ENCODE measurements at places on chromosomes 16 and 17.

- no peak for DNase-seq
These were observed 49.3 kb downstream of the NSRP1 start for GRCh38 chr17:30165960-30166359.

- no peak for DNase-seq
These were observed 11.4 kb upstream of the ITGA3 start for GRCh38 chr17:50044483-50044882.

DNA sequence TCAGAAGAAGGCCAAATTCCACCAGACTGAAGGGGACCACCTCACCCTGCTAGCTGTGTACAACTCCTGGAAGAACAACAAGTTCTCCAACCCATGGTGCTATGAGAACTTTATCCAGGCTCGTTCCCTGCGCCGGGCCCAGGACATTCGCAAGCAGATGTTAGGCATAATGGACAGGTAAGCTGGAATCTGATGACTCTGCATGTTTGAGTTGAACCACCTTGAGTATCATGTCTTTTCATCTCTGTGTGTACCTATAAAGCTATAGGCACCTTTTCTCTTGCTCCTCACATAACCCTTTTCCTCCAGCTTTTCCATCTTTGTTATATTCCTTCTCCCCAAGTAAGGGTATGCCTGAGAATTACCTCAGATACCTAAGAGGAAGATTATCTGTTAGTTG, 24.8 kb downstream of the ETV4 start:
- DNase-seq, result no peak

DNA sequence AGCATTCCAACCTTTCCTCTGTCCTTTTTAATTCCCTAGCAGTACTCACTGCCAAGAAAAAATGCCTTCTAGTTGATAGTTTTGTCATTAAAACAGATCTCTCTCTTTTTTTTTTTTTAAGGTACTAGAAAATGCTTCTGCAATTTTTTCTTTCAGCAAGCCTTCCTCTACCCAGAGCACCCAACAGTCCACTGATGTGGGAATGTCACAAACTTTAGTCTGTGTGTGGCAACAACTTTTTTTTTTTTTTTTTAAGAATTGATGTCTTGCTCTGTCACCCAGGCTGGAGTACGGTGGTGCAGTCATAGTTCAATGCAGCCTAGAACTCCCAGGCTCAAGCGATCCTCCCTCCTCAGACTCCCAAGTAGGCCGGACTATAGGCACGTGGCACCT, 34.7 kb downstream of the CDRT15 start:
- DNase-seq, result no peak

DNA sequence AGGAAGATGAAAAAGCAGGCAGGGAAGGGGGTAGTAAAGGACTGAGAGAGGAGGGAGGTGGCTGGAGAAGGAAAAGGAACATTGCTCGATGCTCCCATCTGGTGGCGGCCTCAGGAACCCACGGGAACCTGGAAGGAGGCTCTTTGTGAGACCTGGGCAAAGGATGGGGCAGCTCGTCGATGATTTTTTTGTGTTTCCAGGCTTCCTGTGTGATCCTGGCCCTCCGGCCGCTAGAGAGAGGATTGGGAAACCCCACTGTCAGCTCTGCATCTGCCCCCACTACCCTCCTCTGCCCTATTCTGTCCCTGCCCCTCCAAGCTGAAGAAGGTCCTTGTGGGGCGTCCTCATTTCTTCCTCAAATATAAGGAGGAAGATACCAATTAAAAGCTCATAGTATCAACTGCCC, 6.6 kb downstream of the WFIKKN2 start:
- DNase-seq, result peak; percentile 45

DNA sequence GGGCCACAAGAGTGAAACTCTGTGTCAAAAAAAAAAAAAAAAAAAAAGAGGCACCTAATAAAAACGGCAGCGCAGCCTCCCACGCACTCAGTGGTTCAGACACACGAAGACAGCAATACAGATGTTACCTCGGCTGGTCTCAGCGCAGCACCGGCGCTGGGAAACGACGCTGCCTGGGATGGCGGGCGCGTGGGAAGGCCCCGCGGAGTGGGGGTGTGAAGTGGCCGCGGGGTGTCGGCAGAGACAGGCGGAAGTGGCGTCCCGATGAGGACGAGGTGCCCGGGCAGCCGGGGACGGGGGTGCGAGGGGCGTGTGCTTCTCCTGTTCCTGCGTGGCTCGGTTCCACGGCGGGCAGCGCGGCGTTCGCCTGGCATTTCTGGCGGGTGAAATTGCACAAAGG, 179.4 kb downstream of the BANP start:
- no peak for DNase-seq

GRCh38 chr17:78384479-78385175, 6.2 kb downstream of the PGS1 start:
- DNase-seq, result no peak

DNA sequence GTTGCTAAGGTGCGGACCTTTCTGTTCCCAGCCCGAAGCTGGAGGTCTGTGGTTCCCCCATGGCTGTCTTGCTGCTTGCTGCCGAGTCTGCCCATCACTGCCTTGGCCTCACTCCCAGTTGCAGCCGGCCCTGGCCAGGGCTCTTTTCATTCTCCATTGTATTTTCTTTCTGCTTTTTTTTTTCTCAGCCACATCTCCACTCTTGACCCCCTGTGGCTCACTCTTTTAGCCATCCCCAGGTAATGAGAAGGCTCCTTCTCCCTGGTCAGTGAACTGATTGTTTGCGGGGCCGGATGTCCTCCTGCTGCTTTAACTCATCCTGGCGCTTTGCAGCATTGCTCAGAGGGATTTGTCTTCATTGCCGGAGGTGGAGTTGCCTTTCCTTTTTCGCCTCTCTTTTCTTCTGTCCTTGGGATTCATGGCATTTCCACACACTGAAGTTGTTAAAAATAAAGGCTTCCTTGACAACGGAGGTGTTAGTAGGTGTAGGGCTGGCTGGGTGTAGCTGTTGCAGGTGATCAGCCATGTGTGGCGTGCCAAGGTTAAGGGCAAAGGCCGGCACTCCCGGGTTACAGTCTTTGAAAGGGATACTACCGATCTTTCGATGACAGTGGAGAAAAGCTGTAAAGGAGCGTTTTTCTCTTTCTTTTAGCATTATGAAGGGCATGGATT, 34.1 kb downstream of the MAP2K6 start:
- DNase-seq, result no peak

- DNase-seq, result no peak
These were observed 21.4 kb upstream of the MAP3K14 start for GRCh38 chr17:45338023-45338781.

GRCh38 chr17:38534498-38534885, 71.3 kb downstream of the SRCIN1 start:
- no peak for DNase-seq

DNA sequence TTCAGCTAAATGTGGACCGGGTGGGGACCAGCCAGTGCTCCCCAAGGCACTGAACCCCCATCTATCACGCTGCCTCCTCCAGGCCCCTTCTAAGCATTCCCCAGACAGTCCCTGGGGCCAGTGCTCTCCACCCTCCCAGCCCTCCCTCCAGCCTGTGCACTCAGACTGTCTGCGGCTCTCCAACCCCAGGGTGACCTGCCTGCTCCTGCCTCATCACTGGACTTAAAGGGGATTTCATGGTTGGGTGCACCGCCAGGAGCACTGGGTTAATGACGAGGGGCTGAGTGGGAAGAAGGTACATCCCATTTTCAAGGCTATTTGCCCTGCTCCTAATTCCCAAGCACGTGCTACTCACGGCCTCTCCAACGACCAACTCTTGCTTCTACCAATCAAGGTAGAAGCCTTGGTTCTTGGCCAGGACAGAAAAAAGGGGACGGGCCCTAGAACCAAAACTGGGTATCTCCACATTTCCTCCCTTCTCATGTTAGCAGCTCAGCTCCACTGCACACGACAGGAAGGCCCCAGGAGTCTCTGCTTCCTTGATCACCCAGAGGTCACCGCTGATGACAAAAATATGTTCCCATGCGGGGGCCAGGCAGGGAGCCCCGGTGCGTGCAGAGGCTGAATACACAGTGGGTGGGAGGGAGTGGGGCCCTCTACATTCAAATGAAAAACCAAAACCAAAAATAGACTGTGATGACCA, 3.5 kb upstream of the ABR start:
- DNase-seq, result no peak

DNA sequence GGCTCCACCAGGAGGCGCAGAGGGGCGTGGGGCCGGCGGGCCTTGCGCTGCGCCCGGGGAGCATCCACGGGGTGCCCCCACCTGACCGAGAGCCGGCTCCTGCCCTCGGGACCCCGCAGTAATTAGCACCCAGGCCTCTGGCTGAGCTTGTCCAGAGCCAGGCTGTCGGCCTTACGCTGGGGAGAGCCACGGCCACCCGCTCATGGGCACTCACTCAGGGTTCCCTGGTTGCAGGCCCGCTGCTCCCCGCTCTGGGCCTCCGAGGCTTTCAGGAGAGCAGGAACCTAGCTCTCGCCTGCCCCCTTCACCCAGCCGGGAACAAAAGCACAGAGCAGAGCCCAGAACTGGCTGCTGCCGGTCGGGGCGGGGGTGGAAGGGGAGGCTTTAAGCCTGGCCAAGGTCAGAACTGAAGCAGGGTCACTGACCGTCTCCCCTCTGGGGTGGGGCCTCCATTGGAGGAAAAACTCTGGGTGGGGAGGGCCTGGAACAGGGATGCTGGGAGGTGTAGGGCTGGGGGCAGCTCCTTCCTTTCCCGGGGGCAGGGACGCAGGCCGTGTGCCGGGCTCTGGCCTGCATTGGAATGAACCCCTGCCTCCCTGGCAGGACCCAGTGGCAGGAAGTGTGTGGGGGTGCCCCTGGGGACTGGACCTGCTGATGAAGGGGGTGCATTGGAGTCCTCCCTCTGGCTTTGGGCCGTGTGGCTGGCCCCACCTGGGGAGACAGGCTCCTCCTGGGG, 12.3 kb downstream of the GLIS2 start:
- peak; percentile 34 for DNase-seq

DNA sequence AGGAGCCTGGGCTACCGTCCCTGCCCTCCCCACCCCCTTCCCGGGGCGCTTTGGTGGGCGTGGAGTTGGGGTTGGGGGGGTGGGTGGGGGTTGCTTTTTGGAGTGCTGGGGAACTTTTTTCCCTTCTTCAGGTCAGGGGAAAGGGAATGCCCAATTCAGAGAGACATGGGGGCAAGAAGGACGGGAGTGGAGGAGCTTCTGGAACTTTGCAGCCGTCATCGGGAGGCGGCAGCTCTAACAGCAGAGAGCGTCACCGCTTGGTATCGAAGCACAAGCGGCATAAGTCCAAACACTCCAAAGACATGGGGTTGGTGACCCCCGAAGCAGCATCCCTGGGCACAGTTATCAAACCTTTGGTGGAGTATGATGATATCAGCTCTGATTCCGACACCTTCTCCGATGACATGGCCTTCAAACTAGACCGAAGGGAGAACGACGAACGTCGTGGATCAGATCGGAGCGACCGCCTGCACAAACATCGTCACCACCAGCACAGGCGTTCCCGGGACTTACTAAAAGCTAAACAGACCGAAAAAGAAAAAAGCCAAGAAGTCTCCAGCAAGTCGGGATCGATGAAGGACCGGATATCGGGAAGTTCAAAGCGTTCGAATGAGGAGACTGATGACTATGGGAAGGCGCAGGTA, 762 bp downstream of the CDK12 start:
- peak; percentile 67 for DNase-seq

DNA sequence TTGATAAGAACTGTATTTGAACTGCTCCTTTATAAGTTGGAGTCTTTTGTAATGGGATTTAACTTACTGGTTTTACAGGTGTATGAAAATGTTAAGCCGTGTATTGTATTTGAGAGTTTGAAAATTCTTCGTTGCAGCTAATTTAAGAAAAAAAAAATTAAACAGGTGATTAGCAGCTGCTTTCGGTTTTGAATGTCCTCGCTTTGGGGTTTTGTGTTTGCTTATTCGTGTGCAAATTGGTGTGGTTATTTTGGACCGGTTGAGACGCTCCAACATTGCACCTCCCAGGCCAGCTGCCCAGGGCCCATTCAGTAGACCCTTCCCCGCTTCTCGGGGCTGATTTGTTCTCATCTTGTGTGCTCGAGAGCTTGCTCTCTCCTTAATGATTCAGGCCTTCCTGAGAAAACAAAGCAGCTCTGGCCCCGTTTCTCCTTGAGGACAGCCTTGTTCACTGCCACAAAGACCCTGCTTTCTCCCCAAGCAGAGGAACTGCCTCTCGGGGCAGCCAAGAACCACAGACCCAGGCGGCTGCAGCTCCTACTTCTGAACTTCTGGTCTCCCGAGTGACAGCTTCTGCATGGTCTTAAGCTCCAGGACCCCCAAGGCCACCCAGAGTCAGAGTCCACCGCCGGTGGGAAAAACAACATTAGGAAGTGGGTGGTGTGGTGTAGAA, 100.5 kb downstream of the MSI2 start:
- DNase-seq, result no peak
